ENCODE measurements at places on chromosomes 12 and 14.

- DNase-seq, result no peak
These were observed 77.8 kb downstream of the SLC24A4 start for GRCh38 chr14:92400579-92401444.

GRCh38 chr12:92581604-92582003, 121.2 kb upstream of the PLEKHG7 start:
- no peak for DNase-seq

- no peak for DNase-seq
These were observed 9.3 kb upstream of the NID2 start for GRCh38 chr14:52078095-52078531.

GRCh38 chr12:10354071-10354470, 35.8 kb downstream of the KLRK1 start:
- no peak for DNase-seq

- DNase-seq, result no peak
These were observed 243.1 kb downstream of the AKAP6 start for GRCh38 chr14:32571995-32572866.

- DNase-seq, result no peak
These were observed 30.7 kb downstream of the GRIP1 start for GRCh38 chr12:66648033-66648735.

All from ELF-1 (cell line).